ENCODE measurements at places on chromosomes 7 and 10. TPM values are rescaled to one million over a fixed set of nuclear protein-coding genes. Genes with fewer than 3 reads are reported as not detected.

Gene IFIT1B
- total RNA-seq: not detected

Gene LIPJ
- total RNA-seq: not detected

Gene LRRTM3
- total RNA-seq: 0.09 TPM

Gene PRPS1L1
- not detected for total RNA-seq

Gene WNT8B
- total RNA-seq: not detected

DNA sequence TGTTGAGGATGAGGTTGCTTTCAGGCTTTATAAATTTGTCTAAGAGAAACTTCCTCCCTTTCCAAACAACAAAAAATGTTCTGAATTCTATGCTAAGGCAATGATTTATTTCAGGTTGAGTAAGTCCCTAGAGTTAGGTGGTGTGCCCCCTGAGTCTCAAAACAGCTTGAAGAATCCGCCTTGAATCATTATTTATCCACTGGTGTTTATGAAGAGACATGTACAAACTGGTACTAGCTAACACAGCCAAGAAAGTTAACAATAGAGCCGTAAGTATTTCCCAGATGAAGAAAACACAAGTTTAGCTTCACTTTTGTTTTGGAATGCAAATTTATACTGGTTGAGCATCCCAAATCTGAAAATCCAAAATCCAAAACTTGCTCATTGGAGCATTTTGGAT, 66.2 kb upstream of the SRPK2 start:
- DNase-seq: peak; percentile 12

GRCh38 chr10:57955076-57955475, 312.6 kb downstream of the IPMK start:
- DNase-seq: peak; percentile 80

DNA sequence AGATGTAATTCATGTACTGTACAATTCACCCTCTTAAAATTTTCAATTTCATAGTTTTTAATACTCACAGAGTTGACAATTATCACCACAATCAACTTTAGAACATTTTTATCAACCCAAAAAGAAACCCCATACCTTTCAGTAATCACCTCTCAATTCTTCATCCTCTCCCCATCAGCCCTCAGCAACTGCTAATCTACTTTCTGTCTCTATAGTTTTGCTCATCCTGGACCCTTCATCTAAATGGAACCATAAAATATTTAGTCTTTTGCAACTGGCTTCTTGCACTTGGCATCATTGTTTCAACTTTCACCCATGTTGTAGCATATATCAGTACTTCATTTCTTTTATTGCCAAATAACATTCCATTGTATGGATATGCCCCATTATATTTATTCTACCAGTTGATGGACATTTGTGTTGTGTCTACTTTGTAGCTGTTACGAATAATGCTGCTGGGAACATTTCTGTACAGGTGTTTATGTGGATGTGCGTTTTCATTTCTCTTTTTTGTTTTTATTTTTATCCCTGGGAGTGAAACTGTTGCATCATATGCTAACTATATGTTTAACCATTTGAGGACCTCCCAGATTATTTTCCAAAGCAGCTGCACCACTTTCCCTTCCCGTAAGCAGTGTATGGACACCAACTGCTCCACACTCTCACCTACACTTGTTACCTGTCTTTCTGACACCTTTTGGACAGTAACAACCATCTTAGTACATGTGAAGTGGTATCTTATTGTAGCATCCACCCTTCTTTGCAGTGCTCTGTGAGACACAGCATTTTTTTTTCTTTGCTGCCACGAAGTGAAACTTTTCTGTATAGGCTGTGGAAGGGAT, 65.4 kb upstream of the APBB1IP start:
- DNase-seq: no peak

DNA sequence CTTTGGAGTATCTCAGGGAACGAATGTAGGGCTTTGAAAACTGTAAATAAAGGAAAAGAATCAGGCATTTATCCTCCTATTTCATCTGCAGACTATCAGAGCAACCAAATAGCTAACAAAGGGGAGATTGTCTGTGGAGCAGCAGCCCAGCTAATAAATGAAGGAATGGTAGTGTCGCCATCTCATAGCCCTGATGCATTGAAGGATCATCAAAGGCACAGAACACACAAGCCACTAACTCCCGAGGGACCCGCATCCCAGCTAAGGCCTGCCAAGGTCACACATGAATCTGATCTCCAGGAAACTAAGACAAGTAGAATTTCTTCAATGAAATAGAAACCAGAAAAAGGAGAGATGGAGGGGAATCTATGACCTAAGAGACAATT, 38.2 kb downstream of the CALML5 start:
- no peak for DNase-seq

DNA sequence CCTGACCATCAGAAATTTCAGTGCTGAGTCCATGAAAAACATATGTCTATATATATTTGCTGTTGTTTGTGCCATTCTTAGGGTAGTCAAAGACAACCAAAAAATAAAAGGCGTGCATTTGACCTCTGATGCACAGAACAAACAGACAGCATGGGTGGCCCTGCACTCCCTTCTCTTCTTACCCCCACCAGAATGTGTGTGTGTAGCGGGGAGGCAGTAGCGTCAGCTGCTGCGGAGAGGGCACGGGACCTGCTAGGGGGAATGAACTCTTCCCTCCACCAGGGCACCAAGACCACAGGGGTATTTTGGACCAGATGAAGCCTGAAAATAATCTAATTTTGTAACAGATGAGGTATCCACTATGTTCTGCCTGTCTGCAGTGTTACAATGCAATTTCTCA, 277.7 kb upstream of the ZNF32 start:
- DNase-seq: no peak

GRCh38 chr10:44975431-44976331, 2.9 kb downstream of the DEPP1 start:
- DNase-seq: peak; percentile 76

GRCh38 chr10:4017336-4017735, 232.3 kb upstream of the KLF6 start:
- no peak for DNase-seq
